ENCODE measurements at places on chromosomes 5 and 9. TPM values are rescaled to one million over a fixed set of nuclear protein-coding genes. Genes with fewer than 3 reads are reported as not detected.
A peak's percentile ranks its signal among the peaks of the same experiment; 100 is the strongest.

DNA sequence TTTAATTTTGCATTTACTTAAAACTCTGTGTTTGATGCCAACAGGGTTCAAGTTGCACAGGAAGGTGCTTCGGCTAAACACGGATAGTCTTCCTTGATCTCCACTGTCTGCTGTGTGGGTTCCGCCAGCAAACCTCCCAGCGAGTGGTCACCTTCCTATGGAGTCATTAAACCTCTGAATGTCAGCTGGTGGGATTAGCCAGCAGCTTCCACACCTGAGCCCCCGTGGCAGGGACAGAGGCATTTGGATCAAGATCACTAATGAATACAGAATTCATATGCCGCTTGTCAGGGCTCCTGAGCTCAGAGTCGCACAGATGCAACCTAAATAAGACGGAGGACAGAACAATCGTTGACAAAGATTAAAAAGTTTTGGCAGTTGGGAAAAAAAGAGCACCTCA lies 39.5 kb downstream of the PSMB7 start:
- DNase-seq: no peak
- H3K36me3 ChIP-seq: peaks cover 16% of the 10 kb centered on the region
- peaks cover 16% of the 10 kb centered on the region for H3K4me1 ChIP-seq
- no peak overlapping the region for H3K4me3 ChIP-seq

GRCh38 chr9:135711391-135711790 lies 9.4 kb downstream of the KCNT1 start:
- H3K27me3 ChIP-seq: peaks cover 74% of the 10 kb centered on the region
- no peaks in the 10 kb centered on the region for H3K4me1 ChIP-seq
- H3K4me3 ChIP-seq: no peak overlapping the region
- no peak overlapping the region for H3K27ac ChIP-seq

FBP2 gene
- not detected for total RNA-seq

TLX3 gene
- 6.5 TPM for total RNA-seq

DNA sequence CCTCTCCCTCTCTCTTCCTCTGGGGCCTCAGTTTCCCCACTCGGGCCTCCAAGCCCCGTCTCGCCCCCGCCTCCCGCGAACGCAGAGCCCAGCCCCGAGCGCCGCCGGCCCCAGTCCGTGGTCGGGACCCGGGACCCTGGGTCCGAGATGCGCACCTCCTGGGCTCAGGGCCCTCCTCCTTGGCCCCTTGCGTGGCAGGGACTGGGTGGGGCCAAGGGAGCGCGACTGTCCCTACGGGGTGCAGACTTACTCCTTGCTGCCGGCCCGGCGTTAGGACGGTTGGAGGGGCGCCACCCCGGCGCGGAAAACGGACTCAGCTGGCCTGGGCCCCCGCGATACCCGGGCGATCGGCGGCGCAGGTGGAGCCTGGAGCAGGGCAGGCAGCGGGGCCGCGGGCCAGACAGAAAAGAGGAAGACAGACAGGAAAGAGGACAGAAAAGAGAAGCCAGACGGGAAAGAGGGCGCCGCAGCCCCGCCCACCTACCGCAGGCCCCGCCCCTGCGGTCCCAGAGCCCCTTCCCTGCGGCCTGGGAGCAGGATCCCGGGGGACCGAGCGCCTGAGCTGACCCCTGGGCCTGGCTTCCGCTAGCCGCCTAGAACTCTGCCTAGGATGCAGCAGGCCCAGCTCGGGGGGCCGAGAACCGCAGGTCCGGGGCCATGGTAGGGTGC lies at the start of gene GBGT1:
GBGT1 (minus strand) TSS at position 411 of the 669 bp plus-strand sequence. CDS start 1,502 bp downstream, outside the sequence.
- H3K36me3 ChIP-seq: no peaks in the 10 kb centered on the region
- peaks cover 18% of the 10 kb centered on the region for H3K27me3 ChIP-seq
- DNase-seq: peak; percentile 18
- no peaks in the 10 kb centered on the region for H3K4me1 ChIP-seq
- H3K27ac ChIP-seq: no peak within 1 kb of the TSS

DNA sequence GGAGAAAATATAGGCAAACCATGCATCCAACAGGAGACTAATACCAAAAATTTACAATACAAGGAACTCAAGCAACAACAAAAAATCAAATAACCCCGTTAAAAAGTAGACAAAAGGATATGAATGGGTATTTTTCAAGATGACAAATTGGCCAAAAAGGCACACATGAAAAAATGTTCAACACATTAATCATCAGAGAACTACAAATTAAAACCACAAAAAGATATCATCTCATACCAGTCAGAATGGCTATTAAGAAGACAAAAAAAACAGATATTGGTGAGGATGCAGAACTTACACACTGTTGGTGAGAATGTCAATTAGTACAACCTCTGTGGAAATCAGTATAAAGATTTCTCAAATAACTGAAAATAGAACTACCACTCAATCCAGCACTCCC lies 35.0 kb downstream of the TEX10 start:
- no peaks in the 10 kb centered on the region for H3K27me3 ChIP-seq
- H3K27ac ChIP-seq: no peak overlapping the region
- no peak overlapping the region for H3K4me3 ChIP-seq
- DNase-seq: no peak

PALM2AKAP2 gene
- total RNA-seq: not detected

- H3K4me1 ChIP-seq: peaks cover 4% of the 10 kb centered on the region
- H3K27ac ChIP-seq: no peak overlapping the region
- H3K4me3 ChIP-seq: no peak overlapping the region
- no peak for DNase-seq
- H3K27me3 ChIP-seq: no peaks in the 10 kb centered on the region
These were observed 128.8 kb upstream of the MAP3K1 start for GRCh38 chr5:56686337-56687195.

GRCh38 chr9:78298046-78298765 lies 1.3 kb downstream of the PSAT1 start:
- peak overlapping the region; percentile 95 for H3K27ac ChIP-seq

GRCh38 chr5:165630261-165630778 lies 2124.9 kb downstream of the MAT2B start:
- peaks cover 4% of the 10 kb centered on the region for H3K36me3 ChIP-seq
- DNase-seq: peak; percentile 75
- no peak overlapping the region for H3K4me3 ChIP-seq
- H3K4me1 ChIP-seq: peaks cover 11% of the 10 kb centered on the region

DNA sequence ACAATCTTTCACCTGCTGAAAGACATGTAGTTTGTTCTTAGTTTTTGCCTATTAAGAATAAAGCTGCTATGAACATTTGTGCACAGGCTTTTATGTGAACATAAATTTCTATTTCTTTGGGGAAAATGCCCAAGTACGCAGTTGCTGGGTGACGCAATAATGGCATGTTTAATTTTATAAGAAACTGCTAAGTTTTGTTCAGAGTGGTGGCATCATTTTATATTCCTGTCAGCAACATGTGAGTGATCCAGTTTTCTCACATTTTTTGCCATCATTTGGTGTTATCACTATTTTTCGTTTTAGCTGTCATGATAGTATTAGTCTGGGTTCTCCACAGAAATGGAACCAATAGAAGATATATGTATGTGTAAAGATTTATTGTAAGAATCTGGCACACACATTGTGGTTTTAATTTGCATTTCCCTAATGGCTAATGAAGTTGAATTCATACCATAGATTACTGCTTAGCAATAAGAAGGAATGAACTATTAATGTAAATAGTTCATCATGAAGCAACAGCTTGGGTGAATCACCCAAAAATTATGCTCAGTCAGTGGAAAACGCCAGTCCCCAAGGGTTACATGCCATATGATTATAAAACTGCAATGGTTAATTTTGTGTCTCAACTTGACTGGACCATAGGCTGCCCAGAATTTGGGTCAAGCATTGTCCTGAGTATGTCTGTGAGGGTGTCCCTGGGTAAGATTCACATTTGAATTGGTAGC lies 358.6 kb downstream of the MSX2 start:
- no peak overlapping the region for H3K27ac ChIP-seq
- H3K36me3 ChIP-seq: no peaks in the 10 kb centered on the region
- H3K4me1 ChIP-seq: no peaks in the 10 kb centered on the region
- DNase-seq: no peak
- no peak overlapping the region for H3K4me3 ChIP-seq

GRCh38 chr5:145915970-145916638 lies 20.3 kb upstream of the SH3RF2 start:
- H3K27ac ChIP-seq: no peak overlapping the region
- H3K27me3 ChIP-seq: no peaks in the 10 kb centered on the region
- DNase-seq: no peak
- no peak overlapping the region for H3K4me3 ChIP-seq

ZFP37 gene
- total RNA-seq: 1.3 TPM

LCN15 gene
- not detected for total RNA-seq

GRCh38 chr9:134346151-134346550 lies 19.9 kb downstream of the RXRA start:
- no peaks in the 10 kb centered on the region for H3K4me1 ChIP-seq
- DNase-seq: no peak
- H3K4me3 ChIP-seq: no peak overlapping the region
- H3K27ac ChIP-seq: no peak overlapping the region
- H3K27me3 ChIP-seq: no peaks in the 10 kb centered on the region

GRCh38 chr5:135402031-135402430 lies 3.0 kb upstream of the MACROH2A1 start:
- no peak for DNase-seq
- H3K4me3 ChIP-seq: no peak overlapping the region
- H3K36me3 ChIP-seq: peaks cover 31% of the 10 kb centered on the region
- H3K4me1 ChIP-seq: peaks cover 26% of the 10 kb centered on the region
- H3K27ac ChIP-seq: no peak overlapping the region

GRCh38 chr9:86481466-86481865 lies 127.3 kb upstream of the TUT7 start:
- H3K36me3 ChIP-seq: no peaks in the 10 kb centered on the region
- no peak overlapping the region for H3K27ac ChIP-seq
- peaks cover 25% of the 10 kb centered on the region for H3K4me1 ChIP-seq

- H3K27me3 ChIP-seq: no peaks in the 10 kb centered on the region
- H3K4me1 ChIP-seq: no peaks in the 10 kb centered on the region
- no peak for DNase-seq
- no peak overlapping the region for H3K27ac ChIP-seq
- no peak overlapping the region for H3K4me3 ChIP-seq
These were observed 101.4 kb downstream of the LPAR1 start for GRCh38 chr9:110936719-110937452.

GRCh38 chr5:125298258-125298657 lies 551.8 kb upstream of the ZNF608 start:
- no peaks in the 10 kb centered on the region for H3K27me3 ChIP-seq
- H3K27ac ChIP-seq: no peak overlapping the region
- no peak overlapping the region for H3K4me3 ChIP-seq

DNA sequence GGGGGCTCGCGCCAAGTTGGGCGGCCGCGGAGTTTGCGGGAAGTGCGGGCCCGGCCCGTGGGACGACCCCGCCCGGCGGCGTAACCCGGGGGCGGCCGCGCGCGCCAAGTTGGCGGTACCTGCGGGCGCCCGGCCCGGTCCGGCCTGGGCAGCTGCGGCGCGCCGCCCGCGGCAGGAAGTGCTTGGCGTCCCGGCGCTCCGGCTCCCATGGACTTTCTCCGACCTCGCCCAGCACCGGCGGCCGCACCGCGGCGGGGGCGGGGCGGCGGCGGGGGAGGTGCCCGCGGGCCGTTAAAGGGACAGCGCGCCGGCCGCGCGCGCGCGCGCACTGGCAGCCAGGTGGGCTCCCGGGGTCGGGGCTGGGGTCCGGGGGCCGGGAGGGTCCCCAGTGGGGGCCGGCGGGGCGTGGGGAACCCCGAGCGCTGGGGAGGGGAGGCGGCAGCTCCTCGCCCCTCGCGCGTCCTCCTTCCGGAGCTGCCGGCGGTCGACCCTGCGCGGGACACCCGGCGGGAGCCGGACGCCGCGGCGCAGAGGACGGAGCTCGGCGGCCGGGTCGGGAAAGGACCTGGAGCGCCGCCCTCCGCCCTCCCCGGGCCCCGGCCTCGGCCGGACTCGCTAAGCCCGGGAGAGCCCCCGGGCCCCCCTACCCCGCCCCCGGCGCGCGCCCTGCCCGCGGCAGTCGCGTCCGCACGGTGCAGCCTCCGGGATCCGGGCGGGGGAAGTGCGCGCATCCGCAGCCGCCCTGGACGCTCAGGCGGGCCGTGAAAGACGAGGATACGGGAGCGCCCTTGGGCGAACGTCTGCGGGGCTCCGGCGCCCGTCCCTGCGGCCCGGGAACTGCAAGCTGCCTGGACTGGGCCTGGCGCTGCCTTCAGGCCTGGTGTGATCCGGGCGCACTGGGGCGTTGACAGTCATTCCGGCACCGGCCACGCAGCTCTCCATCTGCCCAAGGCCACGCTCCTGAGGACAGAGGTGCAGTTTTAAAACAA lies at the start of gene NACC2:
NACC2 (minus strand) TSS at position 220 of the 989 bp plus-strand sequence. CDS start 44,768 bp downstream, outside the sequence.
- H3K4me1 ChIP-seq: peaks cover 7% of the 10 kb centered on the region
- H3K27me3 ChIP-seq: peaks cover 24% of the 10 kb centered on the region
- peak within 1 kb of the TSS; percentile 58 for H3K27ac ChIP-seq
- H3K4me3 ChIP-seq: peak within 1 kb of the TSS; percentile 80
- peak; percentile 73 for DNase-seq
- H3K36me3 ChIP-seq: peaks cover 9% of the 10 kb centered on the region

- H3K36me3 ChIP-seq: peaks cover 31% of the 10 kb centered on the region
- no peak for DNase-seq
- H3K4me1 ChIP-seq: peaks cover 8% of the 10 kb centered on the region
- H3K4me3 ChIP-seq: no peak overlapping the region
- H3K27me3 ChIP-seq: no peaks in the 10 kb centered on the region
These were observed 1.7 kb upstream of the TOPORS start for GRCh38 chr9:32554107-32554506.

GRCh38 chr5:135486131-135487036 lies 34.2 kb upstream of the TIFAB start:
- no peak for DNase-seq
- H3K36me3 ChIP-seq: no peaks in the 10 kb centered on the region
- peaks cover 2% of the 10 kb centered on the region for H3K4me1 ChIP-seq
- H3K27me3 ChIP-seq: peaks cover 79% of the 10 kb centered on the region
- H3K4me3 ChIP-seq: no peak overlapping the region

SLC24A2 gene
- not detected for total RNA-seq

SPATA31D4 gene
- total RNA-seq: not detected

GRCh38 chr5:95631991-95632675 lies 12.2 kb downstream of the GPR150 start:
- H3K4me3 ChIP-seq: no peak overlapping the region
- H3K4me1 ChIP-seq: peaks cover 14% of the 10 kb centered on the region
- DNase-seq: no peak
- peak overlapping the region; percentile 47 for H3K27ac ChIP-seq
- H3K27me3 ChIP-seq: no peaks in the 10 kb centered on the region

DNA sequence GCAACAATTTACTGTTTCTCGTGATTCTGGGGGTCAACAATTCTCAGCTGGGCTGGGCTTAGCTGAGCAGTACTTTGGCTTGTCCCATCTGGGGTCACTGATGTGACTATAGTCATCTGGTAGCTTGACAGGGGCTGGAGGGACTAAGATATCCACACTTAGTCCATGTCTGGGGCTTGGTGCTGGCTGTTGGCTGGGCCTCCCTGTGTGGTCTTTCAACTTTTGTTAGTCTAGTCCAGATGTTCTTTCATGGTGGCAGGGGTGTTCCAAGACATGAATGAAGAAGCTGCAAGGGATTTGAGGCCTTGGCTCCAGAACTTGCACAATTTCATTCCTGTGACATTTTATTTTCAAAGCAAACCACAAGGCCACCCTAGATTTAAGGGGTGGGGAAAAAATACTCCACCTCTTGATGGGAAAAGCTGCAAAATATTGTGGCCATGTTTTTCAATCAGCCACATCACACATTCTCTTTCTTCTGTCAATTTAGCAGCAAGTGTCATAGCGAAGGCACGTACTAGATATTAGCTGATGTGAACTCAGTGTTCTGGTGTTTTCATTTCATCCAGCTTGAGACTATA lies 59.2 kb downstream of the TSSK1B start:
- no peak overlapping the region for H3K4me3 ChIP-seq
- H3K4me1 ChIP-seq: peaks cover 10% of the 10 kb centered on the region
- DNase-seq: no peak

Measured in Calu3 (cell line).